ENCODE measurements at places on chromosomes 12 and 14.

- no peak for DNase-seq
Observed at GRCh38 chr12:95851606-95852005, 7.1 kb upstream of the SNRPF start.

DNA sequence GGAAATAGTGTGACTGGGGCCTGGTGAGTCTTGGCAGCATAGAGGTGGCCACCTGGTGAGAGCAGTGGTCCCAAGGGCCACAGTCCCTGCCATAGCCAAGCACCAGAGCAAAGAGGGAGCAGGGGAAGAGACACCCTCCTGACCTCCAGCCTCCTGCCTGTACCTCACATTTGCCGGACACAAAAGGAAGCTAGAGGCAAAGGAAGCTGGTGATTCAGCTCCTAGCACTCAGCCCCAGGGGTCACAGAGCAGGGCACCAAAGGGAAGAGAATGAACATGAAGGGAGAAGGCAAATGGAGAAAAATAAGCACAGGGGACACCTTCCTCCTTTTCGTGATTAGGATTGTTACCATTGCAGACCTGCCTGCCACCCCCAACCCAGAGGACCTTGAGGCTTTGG, 216.8 kb downstream of the ZFP36L1 start:
- DNase-seq = no peak

DNA sequence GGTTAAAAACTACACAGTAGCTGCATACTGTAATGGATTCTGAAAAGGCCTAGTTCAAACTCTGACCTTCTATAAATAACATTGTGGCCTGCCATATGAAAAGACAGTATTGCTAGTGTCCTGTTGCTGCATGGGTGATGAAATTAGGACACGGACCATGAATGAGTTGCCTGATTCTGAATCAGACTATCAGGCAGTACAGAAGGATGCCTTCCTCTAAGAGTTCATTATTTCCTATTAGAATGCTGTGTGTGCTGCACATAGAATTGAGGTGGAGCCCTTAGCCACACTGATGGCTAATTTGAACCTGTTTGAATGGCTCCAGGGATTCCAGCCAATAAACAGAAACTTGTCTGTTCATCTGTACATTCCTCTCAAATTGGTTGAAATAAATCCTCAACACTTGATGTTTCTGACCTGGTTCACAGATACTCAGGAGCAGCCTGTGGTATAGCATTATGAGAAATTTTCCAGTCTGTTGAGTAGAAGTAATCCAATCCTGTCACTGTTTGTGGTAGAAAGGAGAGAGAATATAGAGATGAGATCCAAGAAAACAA, 483.2 kb downstream of the APAF1 start:
- DNase-seq = no peak

DNA sequence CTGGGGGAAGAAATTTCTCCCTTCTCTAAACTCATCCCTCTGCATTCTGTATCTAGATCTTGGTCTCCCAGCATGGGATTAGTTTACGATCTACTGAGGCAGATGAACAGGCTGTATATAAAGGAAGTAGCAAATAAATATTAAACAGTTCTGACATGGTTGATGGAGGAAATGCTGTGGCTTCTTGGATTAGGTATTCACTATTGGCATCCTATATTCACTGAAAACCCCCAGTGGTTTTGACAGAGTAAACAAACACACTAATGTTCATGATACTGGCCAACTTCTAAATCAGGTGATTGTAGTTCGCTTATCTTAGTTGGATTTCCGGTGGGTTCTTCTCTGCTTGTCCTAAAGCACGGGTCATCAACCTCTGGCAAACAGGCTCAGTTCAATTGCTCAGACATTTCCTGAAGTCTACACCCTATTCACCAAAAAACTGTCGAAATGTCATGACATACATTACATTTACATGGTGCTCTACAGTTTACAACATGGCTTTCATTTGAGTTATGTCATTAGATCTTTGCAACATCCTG, 433.9 kb downstream of the EGLN3 start:
- no peak for DNase-seq
